ENCODE measurements at places on chromosomes 11 and 22. TPM values are rescaled to one million over a fixed set of nuclear protein-coding genes. Genes with fewer than 3 reads are reported as not detected.

OR8H3 gene
- not detected for polyA plus RNA-seq

OR10A4 gene
- not detected for polyA plus RNA-seq

GNAZ gene
- 0.04 TPM for polyA plus RNA-seq

OR52N4 gene
- polyA plus RNA-seq, result 0.24 TPM

IL10RA gene
- 413 TPM for polyA plus RNA-seq

RHOD gene
- not detected for polyA plus RNA-seq

HOATZ gene
- polyA plus RNA-seq, result not detected

MYOD1 gene
- not detected for polyA plus RNA-seq

CRYBB2 gene
- polyA plus RNA-seq, result not detected

NXPE1 gene
- polyA plus RNA-seq, result not detected

SAC3D1 gene
- polyA plus RNA-seq, result 4.4 TPM

H19 gene
- polyA plus RNA-seq, result not detected

MOGAT2 gene
- polyA plus RNA-seq, result not detected

OR52H1 gene
- polyA plus RNA-seq, result not detected

SORL1 gene
- polyA plus RNA-seq, result 59.4 TPM

- DNase-seq, result peak; percentile 59
Observed at GRCh38 chr11:122656073-122656630, 630 bp downstream of the UBASH3B start.

- no peak for DNase-seq
Observed at GRCh38 chr11:12121517-12121916, 11.1 kb downstream of the MICAL2 start.

GRCh38 chr11:47667135-47667534, 24.8 kb upstream of the MTCH2 start:
- no peak for DNase-seq

- DNase-seq, result no peak
Observed at GRCh38 chr22:38497869-38498268, 8.2 kb downstream of the DDX17 start.

- peak; percentile 97 for DNase-seq
Observed at GRCh38 chr11:118002541-118003423, 16.6 kb downstream of the IL10RA start.

GRCh38 chr11:87097582-87097981, 59.8 kb downstream of the TMEM135 start:
- DNase-seq, result no peak

DNA sequence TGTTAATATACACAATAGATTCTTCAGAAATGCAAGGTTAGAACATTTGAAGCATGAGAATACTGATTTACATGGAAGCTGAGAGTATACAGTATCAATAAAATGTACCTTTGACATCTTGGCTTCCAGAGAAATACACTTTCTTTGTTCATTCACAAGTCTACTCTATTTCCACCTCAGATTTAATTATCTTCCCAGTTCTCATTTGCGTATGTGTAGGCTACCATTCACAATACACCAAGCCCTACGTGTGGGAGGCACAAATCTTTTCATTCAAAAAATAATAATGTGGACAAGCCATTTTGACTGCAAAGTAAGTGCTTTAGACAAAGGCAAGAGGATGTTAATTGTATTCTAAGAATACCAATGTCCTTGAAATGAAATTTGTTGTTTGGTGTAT, 132.7 kb upstream of the MTMR2 start:
- DNase-seq, result no peak

DNA sequence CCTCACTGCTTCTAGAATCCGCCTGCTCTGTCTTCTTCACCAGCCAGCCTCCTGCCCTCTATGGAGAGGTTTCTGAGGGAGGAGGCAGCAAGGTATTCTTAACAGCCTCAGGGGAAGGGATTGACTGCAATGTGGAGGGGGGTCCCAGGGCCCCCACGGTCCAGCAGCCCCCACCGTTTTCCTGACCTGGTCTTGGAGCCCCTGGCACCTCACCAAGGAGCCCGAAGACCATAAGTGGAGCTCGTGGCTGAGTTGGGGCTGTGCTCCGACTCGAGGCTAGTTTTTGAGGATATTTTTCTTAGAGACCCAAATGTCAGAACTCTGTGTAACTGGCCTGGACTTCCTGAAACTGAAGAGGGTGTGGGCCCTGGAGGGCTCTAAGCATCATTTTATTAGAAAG, 590.0 kb downstream of the BRD1 start:
- no peak for DNase-seq

DNA sequence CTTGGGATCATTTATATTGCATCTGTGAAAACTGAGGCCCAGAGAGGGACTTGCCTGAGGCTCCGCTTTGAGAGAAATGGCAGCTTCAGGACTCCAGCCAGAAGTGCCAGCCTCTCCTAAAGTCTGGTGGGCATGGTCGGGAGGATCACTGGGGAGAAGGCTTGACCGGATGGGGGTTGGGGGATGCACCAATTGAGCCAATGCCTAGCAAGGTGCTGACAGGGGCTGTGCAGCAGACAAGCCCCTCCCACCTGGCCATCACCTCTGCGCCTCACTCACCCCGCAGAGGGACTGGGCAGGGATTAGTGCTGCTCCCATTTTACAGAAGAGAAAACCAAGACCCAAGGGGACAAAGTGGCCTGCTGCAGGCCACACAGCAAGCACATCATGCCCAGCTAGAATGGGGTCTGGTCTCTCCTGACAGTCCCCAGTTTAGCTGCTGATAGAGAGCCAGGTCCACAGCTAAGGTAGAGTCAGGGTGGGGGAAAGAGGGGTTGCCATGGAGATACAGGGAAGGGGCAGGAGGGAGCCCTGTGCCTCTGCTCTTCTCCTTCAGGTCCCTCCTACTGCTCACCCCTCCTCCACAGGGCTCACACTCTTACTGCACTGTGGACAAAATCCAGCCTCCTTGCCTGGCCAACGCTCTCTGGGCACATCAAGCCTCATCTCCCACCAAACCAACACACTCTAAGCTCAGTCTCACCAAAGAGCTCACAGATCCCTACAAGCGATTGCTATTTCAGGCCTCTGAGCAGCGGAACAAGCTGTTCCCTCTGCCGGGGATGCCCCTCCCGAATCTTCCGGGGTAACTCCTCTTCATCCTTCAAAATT, 29.5 kb downstream of the TEF start:
- DNase-seq, result no peak

DNA sequence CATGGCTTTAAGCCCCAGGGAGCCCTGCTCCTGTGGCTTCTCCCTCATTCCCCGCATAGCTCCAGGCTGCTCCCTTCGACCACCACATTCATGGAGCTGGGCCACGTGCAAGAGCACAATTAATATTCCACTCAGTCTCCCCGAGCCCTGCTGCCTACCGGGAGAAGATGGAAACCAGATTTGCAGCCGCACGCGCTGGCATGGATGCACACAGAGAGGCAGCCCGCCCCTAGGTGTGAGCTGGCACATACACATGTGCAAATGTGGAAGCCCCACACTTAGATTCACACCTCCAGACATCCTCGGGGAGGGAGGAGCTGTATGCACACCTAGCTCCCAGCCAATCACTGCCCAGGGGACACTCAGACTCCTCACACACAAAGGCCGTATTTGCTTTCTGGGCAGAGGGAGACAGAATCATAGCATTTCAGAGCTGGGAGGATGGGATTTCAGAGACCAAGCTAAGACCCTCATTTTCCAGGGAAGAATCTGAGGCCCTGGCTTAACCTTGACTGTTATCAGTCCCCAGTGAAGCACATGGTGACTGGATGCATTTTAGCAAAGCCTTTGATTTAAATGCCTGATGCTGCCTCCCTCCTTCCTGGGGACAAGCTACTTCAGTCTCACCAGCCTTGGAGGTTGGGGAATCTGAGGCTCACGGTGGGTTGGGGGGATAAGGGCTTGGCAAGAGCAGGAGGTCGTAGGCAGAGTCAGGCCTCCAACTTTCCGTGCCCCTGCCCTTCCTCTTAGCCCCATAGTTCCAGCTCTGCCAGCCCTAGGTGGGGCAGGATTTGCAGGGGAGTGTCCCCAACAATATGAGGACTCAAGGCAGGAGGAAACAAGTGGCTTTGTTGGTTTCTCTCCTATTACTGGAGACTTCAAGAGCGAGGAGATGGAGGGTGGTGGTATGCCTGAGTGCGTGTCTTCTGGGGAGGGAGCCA, 5.3 kb upstream of the CREB3L1 start:
- DNase-seq, result no peak

DNA sequence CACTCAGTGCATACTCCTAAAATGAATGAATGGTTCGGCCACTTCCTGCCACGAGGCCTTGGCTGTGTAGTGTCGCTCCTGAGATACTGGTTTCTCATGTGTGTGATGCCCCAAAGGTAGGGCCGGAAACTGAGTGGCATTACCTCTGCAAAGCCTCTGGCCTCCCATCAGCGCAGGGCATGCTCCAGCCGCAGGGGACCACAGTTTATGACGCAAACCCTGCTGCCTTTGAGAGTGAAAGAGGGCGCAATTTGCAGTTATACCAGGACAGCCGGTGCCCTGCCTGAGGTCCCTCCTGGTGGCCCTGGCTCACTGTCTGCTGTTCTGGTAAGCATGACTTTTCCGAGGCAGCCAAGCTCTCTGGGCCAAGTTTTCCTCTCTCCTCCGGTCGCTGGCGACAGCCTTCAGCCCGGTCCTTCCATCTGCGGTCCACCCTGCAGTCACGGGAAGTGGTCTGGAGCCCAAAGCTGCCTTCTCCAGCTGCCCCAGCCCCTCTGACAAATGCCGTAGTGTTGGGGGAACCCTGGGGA, 2.4 kb upstream of the FGF3 start:
- no peak for DNase-seq

- DNase-seq, result no peak
Observed at GRCh38 chr22:30028731-30029130, 51.5 kb upstream of the HORMAD2 start.

GRCh38 chr11:43868852-43869567, 11.6 kb upstream of the ALKBH3 start:
- peak; percentile 80 for DNase-seq

- DNase-seq, result no peak
Observed at GRCh38 chr11:45901626-45902025, 5.4 kb downstream of the FREY1 start.

DNA sequence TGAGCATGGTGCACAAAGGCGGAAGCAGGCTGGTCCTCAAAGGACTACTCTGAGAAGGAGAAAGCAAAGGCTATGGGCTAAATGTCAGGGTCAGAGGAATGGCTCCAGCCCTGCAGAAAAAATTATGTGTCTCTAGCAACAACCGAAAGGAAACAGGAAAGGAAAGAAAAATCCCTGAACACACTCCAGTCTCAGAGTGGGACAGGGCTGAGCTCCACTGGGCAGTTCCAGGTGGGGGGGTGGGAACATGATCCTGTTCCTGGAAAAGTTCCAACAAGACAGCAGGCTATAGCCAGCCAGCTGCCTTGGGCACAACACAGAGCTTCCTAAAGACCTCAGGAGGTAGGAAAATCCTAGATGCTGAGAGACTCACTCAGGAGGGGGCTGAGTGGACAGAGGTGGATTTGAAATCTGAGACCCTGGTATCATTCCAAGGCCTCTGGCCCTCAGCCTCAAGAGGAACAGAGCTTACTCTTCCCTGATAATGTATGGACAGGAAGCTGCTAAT, 1088.2 kb downstream of the TBC1D22A start:
- no peak for DNase-seq

DNA sequence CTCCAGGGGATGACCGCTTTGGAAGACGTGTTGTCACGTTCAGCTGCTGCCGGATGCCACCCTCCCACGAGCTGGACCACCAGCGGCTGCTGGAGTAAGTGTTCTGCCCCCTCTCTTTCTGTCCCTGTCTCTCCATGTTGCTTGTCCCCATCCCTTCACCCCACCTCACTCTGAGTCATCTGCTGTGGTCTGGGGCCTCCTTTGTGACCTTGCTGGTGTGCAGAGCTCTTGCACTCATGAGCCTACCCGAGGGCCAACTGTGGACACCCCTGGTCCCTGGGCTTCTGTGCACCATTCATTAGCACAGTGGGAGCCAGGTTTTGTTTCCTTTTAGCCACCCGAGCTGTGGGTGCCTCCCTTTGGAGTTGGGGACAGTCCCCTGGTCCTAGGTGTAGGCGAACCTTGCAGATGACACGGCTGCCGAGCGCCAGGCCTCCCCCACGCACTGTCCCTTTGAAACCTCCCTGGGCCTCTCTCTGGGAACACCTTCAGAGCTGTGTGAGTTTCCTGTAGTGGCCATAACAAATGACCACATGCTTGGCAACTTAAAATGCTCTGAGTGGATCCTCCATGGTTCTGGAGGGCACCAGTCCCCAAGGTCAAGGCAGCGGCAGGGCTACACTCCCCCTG, 49.8 kb downstream of the ARHGAP8 start:
- DNase-seq, result no peak

- DNase-seq, result no peak
Observed at GRCh38 chr22:17192186-17192585, 27.0 kb downstream of the ADA2 start.

DNA sequence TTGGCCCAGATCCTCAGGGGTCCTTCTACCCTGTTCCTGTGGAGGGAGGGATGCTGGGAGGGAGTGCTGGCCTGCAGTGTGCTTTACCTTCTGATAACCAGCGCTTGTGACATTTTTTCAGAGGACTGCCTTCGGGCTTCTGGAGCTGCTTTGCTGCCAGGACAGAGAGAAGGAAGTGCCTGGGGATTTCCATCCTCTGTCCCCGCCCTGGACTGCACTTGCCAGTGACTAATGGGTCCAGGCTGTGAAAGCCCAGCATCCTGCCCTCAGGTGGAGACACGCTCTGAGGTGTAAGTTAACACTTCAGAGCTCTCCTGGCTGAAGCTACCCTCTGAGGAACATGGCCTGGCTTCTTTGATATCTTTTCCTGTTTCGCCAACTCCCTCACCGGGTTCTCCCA, 158.7 kb upstream of the SYT13 start:
- DNase-seq, result no peak

DNA sequence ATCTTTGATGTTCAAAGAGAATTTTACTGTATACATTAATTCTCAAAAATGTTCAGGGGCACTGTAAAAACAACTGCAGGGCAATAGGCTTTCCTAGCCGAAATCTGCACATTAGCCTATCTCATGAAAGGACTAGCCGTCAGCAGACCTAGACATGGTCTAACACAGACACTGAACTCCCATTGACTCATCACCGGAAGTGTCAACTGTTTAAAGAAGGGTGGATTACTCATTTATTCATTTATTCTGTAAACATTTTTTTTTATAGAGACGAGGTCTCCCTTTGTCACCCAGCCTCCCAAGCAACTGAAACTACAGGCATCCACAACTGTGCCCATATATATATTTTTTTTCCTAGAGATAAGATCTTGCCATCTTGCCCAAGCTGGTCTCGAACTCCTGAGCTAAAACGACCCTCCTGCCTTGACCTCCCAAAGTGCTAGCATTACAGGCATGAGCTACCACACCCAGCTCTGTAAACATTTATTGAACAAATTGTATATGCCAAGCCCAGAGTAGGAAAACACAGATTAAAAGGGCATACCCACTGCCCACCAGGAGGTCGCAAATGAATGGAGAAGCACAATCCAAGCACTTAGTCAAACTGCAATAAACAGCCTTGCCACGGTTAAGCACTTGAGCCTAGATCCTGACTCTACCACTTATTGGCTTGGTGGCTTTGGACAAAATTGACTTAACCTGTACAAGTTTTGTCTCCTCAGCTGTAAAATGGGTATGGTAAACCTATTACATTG, 26.6 kb downstream of the RAB30 start:
- no peak for DNase-seq

DNA sequence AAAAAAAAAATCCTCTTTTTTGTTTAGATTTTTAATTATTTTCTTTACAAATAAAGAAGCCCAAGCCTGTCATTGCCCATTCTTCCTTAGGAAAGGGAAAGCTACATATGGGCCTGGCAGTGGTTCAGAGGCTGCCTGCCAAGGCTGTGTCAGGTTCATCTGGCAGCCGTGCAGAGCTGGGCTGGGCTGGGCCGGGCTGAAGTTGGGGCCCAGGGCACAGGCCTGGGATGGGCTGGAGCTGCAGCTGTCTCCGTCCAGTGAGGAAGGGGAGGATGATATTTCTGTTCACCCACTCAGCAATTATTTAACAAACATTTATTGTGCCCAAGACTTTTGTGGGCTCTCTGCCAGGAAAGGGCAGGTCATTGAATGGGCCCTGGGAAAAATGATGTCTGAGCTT, 4.6 kb downstream of the PRR5L start:
- no peak for DNase-seq

- DNase-seq, result no peak
Observed at GRCh38 chr11:33703788-33704187, 3.2 kb upstream of the C11orf91 start.
